ENCODE measurements at places on chromosomes 6 and 20.

- DNase-seq = no peak
Observed at GRCh38 chr20:61958773-61959700, 106.6 kb downstream of the TAF4 start.

DNA sequence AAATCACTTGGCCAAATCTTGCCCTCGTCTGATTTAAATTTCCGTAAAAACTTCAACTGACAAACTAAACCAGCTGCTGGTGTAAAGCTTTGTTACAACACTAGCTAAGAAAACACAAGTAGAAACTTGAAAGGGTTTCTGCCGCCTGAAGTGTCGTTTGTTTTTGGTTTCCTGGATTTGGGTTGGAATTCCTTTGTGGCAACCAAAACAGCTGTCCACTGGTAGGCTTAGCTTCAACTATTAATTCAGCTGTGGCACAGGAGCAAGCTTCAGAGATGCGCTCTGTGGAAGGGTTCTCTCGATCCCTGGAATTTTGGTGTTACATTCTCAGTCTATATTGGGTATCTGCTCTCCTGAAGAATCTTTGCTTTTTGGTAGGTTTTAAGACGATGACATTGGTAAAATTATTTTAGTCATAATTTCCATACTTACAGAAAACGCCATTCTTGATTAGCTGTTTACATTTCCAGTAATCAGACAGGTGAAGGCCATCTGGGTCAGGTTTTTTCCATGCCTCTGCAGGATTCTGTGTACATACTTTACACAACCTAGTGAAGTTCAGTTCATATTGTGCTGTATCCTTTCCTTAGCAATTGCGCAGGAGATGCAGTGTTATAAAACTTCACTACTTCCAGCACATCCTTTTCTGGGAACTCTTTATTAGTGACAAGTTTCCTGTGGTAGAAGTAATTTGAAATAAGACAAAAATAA lies 29.9 kb upstream of the SAMD3 start:
- no peak for DNase-seq

DNA sequence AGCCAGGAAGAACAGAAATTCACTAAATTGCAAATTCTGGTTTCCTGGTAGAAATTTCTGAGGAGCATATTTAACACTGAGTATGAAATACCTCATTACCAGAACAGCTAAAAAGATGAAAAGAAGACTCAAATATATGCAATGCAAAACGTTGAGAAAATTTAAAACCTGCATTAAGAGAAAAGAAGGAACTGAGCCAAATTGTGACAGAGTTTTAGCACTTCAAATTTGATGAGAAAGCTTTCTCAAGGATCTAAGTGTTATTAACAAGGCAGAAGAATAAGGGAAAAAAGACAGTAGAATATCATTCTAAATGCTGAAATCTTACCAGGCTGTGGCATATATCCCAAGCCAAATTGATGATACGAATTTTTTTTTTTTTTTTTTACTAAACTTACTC lies 443.0 kb downstream of the COL12A1 start:
- no peak for DNase-seq

- DNase-seq = no peak
Observed at GRCh38 chr6:149463781-149464180, 21.0 kb downstream of the ZC3H12D start.

DNA sequence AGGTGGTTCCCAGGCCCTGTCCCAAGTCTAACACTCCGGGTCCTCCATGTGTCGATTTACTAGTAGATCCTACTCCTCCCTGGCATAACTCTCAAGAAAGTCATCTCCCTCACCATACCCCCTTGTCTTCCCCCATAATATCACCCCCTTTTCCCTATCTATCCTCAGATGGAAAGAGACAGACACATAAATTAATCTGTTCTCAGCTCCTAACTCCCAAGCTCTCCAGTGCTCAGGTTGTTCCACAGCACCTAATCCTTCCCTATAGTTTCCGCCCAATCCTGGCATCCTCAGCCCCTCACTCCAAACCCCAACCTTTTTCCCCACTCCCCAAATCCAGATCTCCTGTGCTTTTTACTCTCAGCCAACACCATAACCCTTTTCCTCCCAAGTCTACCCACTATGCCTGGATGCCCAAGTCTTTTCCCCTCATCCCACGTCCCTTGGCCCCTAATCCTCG lies 808 bp downstream of the ILRUN start:
- DNase-seq = no peak

DNA sequence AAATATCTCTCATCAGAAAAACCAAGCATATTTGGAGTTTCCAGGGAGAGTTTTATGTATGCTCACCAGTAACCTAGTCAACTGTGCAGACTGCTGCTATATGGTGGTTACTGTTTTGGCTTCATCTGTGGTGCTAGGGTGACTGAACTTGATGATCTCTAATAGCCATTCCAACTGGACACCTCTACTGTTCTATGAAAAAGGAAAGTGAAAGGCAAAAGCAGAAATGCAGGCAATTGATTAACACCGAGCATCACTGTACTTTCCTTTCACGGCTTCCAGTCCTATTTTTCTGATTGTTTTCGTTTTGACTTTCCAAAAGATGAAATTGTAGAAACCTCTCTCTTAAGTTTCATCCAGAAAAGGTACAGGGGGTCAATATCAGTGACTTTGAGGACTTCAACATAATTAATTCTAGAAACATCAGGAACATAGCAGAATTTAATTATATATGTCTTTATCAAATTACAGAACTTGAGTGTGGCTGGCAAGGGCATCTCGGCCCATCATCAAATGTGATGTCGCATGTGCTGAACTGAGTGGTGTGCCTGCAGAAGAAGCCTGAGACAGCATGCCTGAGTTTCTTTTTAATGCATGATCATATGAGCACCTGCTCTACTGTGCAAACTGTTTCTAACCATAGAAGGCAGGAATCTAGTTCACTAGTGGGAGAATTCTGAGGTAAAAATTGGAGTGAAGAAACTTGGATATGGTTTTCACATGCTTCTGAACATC lies 464.3 kb upstream of the FLRT3 start:
- DNase-seq = peak; percentile 95

DNA sequence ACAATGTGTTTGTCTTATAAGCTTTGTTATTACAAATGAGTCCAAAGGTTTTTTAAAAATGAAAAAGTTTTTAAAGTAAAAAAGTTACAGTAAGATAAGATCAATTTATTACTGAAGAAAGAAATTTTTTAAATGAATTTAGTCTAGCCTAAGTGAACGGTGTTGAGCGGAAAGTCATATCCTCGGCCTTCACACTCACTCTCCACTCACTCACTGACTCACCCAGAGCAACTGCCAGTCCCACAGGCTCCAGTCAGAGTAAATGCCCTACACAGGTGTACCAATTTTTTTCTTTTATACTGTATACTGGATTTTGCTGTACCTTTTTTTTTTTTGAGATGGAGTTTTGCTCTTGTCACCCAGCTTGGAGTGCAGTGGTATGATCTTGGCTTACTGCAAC lies 42.7 kb upstream of the AGPAT4 start:
- DNase-seq = no peak

GRCh38 chr20:4688305-4688704 lies 33.4 kb upstream of the PRND start:
- no peak for DNase-seq

- no peak for DNase-seq
Observed at GRCh38 chr20:58352468-58352867, 36.6 kb upstream of the VAPB start.
